Femur (tissue), 1 donor: ENCODE measurements at places on chromosomes 3 and 15.

- peak; percentile 63 for DNase-seq
Observed at GRCh38 chr3:129576514-129577352, 29.7 kb downstream of the PLXND1 start.

- DNase-seq = no peak
Observed at GRCh38 chr3:125478326-125478725, 41.7 kb downstream of the SNX4 start.

DNA sequence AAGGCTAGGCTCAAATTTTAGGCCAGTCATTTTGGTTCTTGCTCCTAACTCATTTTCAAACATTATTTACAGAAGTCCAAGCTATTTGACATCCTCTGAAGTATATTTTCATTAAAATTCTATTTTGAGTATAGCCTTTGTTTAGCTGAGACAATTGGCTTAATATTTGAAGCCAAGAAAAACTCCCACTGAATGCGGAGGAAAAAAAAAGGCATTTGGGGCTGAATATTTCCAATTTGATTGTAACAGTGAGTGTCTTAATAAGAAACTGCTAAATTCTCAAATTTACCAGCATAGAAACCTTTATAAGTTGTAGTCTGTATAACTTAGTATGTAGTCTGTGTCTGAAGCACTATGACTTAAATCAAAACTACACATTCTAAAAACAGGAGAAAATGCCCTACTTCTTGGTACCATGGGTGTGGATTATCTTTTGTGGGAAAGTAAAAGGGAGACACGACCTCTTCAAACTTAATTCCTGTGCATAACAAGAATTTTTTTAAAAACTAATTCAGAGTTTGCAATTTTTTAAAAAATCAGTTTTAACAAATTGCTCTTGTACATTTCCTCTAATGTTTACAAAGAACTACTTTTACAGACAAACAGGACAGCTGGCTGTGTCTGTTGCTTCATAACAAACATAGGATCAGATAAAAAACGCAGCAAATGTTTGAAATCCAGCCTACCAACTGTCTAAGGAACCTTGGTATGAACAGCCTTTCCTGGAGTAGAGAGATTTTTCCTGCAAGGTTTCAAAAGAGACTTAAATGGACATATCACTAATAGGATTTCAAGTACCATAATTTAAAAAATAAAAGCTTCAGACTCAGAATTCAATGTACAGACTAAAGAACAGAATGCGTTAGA is 52.7 kb upstream of the LMOD3 start:
- DNase-seq = no peak

DNA sequence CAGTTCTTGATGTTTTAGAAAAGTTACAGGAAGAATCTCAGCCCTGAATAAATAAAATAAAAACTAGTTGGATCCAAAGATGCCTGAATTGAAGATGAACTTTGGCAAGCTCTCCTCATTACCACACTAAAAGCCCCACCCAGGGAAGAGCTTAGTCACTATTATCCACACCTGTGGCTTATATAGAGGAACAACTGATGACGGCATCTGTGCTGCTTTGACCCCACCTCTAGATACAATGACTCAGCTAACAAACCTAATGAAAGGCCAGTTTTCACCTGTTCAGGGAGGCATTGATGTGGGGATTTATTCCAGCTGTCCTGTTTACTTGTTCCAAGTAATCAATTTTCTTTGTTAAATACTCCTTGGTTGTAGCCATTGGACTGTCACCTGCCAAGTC is 604.7 kb upstream of the EPHA6 start:
- DNase-seq = no peak

DNA sequence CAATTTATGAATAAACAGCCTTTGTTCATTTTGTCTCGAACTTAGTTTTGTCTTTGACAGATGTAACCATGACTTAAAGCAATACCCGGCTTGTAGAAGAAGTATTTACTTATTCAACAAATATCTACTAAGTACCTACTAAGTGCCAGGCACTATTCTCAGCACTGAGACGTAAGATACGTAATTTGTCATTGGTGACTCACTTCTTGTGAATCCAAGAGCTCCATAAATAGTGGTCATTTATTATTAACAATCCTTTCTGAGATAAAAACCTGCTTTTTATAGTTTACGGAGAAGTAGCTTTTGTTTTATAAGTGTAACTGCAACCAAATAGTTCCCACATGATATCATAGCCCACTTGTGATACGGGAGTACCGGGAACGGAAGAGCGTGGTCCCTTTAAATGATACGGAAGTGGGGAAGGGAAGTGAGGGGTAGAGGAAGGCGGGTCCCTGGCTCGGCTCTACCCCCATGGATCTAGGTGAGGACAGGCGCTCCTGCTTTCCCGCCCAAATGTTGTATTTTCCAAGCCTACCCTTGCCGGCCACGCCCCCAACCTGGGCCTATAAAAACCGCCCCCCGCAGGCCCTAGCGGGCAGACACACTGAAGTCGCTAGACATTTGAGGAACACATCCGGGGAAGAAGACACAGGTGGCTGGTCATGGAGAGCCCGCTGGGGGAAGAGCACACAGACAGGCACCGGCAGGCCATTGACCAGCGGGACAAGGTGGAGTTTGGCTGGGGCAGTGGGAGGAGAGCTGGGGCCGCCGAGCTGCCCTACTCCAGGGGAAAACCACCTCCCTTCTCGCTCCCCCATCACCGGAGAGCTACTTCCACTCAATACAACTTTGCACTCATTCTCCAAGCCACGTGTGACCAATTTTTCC is at the start of gene SAMMSON:
SAMMSON (plus strand) TSS at position 594 of the 888 bp plus-strand sequence.
- no peak for DNase-seq

- DNase-seq = no peak
Observed at GRCh38 chr15:87713475-87713879, 543.1 kb downstream of the NTRK3 start.

DNA sequence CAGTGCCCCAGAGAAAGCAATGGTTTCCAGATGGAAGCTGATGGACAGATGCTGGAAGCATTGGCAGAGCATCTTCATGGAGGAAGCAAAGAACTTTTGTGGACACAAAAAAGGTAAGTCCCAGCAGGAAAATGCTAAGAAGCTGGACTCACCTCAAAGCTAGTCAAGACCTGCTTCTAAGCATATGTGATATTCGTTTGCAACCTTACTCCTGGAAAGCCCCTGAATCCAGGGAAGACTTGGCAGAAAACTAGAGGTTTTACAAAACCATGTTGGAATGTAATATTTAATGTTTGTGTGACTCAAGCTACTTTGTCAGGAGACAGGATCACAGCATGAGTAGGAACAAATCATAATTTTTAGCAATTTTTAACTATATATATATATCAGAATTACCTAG is 288.2 kb downstream of the BCHE start:
- no peak for DNase-seq

DNA sequence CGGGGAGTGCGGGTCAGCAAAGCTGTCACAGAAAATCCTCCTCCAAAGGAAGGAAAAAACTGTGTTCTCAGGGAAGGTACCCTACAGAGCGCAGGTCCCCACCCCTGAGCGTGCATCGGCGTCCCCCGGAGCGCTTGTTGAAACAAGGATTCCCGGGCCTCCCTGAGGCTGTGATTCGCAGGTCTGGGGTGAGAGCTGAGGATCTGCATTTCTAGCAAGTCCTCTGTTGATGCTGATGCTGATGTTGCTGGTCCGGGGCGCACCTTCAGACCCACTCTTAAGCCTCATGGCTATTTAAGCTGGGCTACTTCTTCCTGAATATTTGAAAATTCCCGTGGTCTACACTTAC is 226.2 kb upstream of the IGF1R start:
- DNase-seq = no peak

- DNase-seq = no peak
Observed at GRCh38 chr15:100078511-100079220, 263.1 kb downstream of the ADAMTS17 start.

DNA sequence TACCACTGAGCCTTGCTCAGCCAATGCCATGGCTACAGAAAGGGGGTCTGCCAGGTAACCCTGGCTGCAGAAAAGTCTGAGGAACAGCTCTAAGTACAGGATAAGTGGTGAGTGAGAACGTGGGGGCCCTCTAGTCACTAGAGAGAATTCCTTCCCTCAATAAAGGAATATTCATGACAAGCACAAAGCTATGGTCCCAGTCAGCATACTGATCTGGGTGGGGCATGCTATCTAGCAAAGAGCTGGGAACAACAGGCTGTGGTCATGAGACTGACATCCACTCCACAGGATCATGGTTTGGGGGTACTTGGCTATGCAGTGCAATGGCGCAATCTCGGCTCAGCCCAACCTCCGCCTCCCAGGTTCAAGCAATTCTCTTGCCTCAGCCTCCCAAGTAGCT is 140.4 kb downstream of the MTHFS start:
- no peak for DNase-seq

GRCh38 chr3:143122608-143123352 is 3.2 kb downstream of the CHST2 start:
- DNase-seq = no peak

- no peak for DNase-seq
Observed at GRCh38 chr3:166799-167198, 29.8 kb upstream of the CHL1 start.

DNA sequence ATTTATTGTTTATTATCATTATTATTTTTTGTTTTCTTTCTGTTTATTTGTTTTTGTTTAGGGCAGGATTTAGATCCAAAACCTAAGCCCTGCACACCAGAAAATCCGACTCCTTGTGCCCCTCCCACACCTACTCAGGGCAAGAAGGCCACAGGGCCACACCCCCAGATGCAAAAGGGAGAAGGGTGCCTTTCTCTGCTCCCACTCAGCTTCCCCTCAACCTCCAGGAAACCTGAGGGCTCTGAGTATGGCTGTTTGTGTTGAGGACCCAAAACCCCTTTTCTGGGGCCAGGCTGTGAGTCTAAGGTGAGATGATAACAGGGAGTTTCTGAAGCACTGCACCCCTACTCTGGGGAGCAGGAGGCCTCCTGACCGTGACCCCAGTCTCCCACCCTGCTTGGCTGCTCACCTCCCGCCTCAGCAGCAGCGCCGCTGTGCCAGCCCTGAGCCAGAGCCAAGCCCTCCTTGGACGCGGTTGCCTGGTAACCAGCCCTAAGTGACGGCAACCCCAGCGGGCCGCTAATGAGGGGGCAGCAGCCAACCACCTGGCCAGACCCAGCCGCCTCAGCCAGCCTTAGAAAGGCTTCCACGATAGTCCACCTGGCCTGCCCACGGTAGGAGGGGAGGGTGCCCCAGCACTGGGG is 6.4 kb upstream of the C15orf39 start:
- DNase-seq = peak; percentile 79

DNA sequence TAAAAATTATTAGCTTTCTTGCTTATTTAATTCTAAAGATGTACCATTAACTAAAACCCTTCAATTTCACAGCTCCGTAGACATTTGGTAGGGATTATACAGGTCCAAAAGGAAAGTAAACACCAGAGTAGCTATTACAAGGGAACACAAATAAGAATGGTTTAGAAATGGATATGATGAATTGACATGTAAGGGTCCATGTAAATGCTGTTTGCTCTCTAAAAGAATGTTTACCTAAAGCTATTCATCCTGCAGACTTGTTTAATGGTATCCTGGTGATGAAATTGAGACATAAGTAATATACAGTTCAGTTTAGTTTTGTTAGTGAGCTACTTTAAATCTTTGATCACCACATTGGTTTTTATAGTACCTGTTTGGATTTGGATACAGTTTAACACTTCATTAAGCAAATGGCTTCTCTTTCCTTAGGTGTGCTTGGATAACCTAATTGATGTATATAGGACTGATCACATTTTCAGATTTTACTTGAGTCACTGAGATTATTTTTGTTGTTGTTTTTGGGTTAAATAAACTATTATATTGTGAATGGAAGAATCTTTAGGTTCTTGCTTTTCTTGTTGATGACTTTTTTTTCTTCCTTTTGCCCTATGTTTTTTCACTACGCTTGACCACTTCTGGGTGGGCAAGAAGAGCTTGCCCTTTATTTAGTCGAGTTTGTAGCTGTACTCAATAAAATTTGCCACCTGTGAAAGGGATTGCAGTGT is 115.4 kb downstream of the TCF12 start:
- DNase-seq = no peak

GRCh38 chr15:42788725-42789124 is 51.8 kb upstream of the CDAN1 start:
- no peak for DNase-seq

- DNase-seq = no peak
Observed at GRCh38 chr3:159987291-159987711, 1.3 kb upstream of the IL12A start.

GRCh38 chr3:120450600-120451271 is at the start of gene FSTL1:
Gene FSTL1 (minus strand): TSS chr3:120450992. CDS start chr3:120450746, 246 bp downstream.
- DNase-seq = peak; percentile 90

DNA sequence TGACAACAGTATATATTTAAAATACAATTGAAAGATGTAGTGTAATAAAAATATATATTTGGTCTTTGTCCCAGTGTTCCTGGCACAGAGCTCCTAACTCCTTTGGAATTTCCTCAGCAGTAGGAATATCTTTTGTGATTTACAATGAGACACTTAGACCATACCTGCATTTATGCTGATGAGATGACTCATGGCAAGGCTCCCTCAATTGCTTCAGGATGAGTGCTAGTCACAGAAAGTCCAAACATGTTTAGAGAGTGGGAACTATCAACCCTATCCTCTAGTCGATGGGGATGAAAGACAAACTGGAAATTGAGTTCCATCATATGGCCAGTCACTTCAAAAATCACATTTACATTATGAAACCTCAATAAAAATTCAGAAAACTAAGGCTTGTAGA is 588.3 kb upstream of the LMCD1 start:
- no peak for DNase-seq

- DNase-seq = no peak
Observed at GRCh38 chr3:118710532-118710931, 324.1 kb downstream of the IGSF11 start.

DNA sequence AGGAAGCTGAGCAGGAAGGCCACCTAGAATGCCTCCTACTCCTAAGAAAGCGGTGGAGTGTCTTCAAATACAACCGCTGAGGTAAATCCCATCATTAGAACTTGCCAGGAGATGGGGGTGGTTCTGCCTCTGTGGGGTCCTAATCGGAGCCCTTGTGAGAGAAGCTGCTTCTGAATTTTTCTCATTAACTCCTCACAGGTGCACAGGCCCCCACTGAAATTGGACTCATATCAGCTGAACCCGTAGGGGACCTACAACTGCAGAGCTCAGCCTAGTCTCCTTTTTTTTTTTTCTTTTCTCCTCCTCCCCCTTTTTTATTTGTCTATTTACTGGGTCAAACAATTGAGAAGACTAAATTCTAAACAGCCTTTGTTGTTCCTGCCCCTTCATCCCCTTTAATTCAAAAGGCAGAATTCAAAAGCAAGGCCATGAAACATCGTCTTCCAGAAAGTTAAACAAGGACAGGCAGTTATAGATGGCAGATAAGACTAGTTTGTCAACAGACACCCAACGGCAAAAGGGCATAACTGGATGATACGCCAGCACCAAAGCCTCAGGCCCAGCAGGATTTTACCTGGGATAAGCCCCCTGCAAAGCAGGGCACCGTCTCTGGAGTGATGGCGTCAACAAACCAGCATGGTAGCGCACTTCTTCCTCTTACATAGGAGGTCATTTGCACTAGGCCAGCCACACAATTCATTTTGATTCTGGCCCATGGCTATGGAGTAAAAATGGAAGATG is 213.7 kb upstream of the HES1 start:
- no peak for DNase-seq

GRCh38 chr3:150300388-150300787 is 107.7 kb upstream of the TSC22D2 start:
- DNase-seq = no peak
